Stimulated activated CD4-positive, alpha-beta T cell treated with anti-CD3 and anti-CD28 coated beads, Interleukin-2, amount 100 ng/mL, for 24 hours (primary cell): ENCODE measurements at places on chromosomes 3 and 15.

DNA sequence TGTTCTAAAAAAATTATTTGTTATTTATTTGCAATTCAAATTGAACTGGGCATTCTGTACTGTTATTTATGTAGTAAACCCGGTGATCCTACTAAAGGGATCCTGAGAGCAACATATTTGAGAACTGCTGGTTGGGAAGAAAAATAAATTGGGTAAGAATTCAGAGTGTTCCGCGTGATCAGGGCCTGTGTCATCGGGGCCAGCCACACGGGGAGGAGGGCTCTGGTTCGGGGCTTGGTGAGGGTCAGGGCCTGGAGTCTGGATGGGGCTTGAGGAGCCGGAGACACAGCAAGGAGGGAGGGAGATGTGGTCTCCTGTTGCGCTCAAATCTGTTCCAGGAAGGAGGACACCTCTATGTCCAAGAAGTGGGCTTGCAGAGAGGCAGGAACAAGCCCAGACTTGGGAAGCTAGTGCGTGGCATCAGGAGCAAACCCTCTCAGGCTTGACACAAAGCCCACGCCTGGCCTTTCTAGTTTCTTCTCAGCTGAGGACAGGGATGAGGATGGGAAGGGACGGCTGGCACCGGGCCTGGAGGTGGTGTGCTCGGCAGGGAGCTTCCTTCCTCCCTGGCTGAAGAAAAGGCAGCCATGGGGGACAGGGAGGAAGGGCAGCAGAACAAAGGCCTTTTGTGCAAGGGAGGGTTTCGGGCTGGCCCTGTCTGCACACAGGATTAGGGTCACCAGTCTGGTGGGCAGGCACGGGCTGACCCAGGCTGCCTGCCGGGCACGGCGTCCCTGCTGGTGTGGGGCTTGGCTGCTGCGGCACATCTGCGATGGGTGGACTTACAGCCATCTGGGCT, 22.9 kb upstream of the FBLN2 start:
- no peak for DNase-seq

DNA sequence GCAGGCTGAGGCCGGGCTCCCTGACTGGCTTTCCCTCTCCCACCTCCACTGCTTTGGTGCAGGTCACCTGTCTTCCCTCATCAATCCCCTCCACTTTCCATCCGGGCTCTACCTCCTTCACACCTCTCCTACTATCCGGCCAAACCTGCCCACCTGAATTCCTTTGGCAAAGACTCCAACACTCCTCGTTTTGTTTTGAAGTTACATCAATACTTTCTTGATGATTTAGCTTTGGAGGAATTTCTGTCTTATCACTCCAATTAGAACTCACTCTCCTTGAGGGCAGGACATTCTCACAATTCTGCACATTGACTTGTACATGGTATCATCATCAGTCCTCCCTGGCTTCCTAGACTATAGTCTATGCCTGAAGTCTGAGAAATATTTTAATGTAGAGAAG, 20.4 kb downstream of the LDHAL6B start:
- no peak for DNase-seq

DNA sequence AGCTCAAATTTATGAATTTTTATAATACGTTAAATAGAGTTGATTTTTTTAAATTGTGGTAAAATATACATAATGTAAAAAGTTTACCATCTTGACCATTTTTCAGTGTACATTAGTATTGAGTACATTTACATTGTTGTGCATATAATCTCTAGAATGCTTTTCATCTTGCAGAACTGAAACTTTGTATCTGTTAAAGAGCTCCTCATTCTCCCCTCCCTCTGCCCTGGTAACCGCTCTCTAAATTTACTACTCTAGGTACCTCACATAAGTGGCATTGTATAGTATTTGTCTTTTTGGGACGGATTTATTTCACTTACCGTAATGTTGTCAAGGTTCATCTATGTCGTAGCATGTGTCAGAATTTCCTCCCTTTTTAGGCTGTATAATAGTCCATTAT, 13.6 kb downstream of the TBC1D23 start:
- DNase-seq, result no peak

- DNase-seq, result peak; percentile 39
These were observed 2.7 kb downstream of the CSK start for GRCh38 chr15:74784426-74785193.

DNA sequence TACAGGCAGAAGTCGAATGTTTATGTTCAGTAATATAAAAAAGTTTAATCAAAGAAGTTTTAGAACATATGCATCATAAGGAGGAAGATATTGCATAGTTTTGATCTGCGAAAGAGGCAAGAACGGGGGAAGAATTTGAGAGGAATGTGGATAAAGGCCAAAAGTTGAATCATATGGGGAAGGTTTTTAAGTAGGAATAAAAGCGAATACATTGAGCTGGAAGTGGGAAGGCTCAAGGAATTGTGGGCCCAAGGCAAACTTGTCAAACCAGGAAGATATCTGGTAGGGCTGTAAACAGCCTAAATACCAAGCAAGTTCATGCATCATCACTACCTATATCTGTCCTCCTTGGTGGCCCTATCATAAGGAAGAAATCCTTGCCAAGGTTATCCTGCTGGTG, 186.9 kb downstream of the MAGI1 start:
- DNase-seq, result no peak

DNA sequence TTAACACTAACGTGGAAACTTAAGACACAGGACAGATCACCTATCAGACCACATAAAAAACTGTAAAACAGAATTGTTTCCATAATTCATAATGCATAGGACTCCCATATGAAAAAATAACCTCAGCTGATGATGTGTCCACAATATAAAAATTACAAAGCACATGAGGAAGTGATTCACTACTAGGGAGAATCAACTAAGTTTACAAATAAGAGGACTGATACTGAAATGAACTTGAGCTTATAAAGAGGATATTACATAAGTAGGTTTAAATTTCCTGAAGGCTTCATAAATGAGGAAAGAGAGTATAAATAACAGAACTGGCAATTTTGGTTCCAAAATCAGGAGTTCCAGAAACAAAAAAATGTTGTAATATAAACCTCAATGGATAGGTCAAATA, 111.9 kb downstream of the SAMMSON start:
- no peak for DNase-seq

DNA sequence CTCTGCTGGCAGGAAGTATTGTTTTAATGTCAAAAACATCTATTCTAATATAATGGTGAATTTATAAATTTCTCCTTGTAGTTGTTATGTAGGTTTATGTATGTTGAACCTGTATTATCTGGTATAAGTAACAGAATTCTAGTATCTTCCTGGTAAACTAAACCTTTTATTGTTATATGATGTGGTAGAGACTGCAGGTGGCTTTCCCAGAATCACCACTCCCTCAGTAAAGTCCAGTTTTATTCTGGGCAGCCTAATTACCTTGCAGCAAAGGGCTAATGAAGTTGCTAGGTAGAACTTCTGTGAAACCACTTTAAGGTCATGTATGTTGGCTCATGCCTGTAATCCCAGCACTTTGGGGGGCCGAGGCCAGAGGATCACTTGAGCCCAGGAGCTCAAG, 15.6 kb downstream of the CSNK1G1 start:
- no peak for DNase-seq

GRCh38 chr3:176074096-176074495, 1123.2 kb downstream of the TBL1XR1 start:
- no peak for DNase-seq

- DNase-seq, result no peak
These were observed 300.4 kb upstream of the ROPN1 start for GRCh38 chr3:124292329-124292728.

DNA sequence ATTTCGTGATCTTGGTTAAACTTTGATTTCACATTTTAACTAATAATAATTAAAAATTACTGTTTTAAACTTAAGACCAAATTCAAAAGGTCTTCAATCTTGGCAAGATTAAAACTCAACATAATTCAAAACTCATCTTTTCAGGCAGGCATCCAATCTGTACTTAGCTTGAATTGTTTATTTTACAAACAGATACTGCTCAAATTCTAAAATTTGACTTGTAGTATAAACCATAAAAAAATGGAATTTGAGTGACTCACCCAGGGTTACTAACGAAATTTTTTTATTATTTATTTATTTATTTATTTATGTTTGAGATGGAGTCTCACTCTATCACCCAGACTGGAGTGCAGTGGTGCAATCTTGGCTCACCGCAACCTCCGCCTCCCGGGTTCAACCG, 64.4 kb downstream of the GAP43 start:
- DNase-seq, result no peak

DNA sequence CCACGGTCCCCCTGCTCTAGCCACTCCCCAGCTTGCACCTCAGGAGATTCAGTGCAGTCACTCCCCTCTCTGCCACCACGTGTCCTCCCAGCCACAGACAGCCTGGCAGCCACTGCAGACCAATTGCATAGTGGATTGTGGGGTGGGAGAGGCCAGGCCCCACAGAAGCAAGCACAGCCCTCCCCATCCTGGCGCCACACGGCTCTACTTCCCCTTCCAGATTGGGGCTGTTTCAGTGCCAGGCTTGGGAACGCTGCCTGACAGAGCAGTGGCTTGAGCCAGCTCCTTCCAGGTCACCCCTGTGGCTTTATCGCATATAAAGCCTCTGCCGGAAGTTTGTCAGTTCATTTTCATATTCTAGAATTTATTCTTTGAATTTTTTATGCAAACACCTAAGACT, 90.7 kb downstream of the TMEM266 start:
- DNase-seq, result no peak

GRCh38 chr3:179147514-179147872, 664 bp upstream of the PIK3CA start:
- peak; percentile 70 for DNase-seq

DNA sequence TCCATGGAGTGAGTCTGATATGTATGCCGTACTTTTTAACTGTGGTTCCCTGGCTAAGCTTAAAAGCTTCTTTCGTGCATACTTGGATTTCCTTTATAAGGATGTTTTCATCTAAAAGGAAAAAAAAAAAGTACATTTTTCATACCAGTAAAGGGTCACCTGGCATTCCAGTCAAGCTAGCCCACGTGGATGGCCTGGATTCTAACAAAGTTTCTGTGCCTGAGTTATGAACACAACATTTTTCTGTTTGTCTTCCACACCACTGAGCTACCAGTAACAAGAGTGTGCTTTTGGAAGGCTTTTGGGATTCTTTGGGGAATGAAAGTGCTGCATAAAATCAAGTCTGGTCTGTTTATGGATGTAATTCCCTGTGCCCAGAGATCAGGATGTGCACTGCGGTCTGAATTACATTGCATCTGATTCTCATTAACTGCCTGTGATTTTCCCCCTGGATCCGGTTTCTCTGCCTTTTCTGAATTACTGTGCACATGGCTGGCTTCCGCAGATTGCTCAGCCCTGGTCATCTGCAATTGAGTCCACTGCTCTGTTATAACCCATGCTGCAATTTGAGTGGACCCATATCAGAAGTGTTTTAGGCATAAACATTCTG, 38.2 kb upstream of the MAGI1 start:
- DNase-seq, result no peak

DNA sequence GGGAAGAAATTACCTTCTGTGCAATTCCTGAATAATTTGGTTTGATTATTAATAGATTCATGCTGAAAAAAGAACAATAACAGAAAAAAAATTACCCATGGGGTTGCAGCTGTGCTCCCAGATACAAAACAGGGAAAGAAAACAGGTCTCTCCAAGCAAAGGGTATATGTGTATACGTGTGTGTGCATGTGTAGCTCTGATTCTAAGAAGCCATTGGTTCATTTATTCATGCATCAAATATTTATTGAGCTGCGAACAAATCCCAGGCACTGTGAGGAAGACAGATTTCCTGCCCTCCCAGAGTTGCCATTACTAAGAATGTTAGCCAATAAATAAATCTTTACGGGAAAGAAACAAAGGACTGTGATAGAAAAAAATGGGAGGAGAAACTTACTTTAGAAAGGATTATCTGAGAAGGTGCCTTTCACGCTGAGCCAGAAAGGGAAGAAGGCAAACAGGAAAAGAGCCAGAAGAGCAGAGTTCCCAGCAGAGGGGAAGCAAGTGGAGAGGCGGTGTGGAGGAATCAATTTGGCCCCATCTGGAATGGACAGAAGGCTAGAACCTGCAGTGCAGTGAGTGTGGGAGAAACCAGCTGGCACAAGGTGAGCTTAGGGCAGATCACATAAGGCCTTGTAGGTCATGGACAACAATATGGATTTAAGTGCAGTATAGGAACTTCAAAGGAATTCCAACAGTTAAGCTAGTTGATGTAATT, 20.7 kb downstream of the CHL1 start:
- no peak for DNase-seq

DNA sequence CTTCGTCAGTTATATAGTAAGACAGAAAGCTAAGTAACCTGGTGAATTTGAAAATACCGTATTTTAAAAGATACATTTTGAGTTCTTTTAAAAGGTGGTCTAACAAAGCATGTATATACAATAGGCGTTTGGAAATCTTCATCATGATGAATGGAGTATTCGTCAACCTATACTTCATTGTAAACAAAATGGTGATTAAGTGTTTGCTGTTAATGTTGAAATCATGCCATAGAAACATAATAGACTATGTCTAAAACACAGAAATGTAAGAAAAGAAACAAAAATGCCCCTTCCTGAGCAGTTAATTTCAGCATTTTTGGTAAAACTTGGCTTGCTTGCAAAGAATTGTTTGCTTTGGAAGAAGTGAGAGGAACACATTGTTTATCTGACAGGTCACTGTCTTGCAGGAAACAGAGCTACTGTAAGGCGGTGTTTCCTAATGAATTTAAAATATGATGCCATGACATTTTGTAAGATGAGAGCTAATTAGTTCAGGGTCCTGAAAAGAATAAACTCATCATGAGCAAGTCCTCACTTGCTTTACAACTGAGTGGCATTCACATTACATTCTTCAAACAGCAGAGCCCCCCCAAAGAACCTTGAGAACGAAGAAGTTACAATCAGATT, 126.7 kb downstream of the SERPINI1 start:
- no peak for DNase-seq

GRCh38 chr3:31959951-31960792, 20.9 kb downstream of the OSBPL10 start:
- no peak for DNase-seq

DNA sequence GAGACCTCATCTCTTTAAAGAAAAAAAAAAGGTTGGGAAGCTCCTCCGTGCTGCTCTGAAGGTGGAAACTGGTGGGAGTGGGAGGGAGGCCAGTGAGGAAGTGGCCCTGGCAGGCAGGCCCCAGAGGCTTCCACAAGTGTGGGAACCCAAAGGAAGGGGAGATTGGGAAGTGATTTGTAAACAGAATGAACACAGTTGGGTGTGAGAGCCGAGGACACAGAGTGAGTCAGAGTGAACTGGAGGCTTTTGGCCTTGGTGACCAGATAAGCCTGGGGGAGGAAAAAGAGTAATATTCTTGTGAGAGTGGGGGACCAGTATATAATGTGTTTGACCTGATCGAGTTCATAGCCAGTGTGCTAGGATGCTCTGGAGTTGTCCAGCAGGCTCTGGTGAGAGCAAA, 23.0 kb downstream of the MKRN2 start:
- DNase-seq, result no peak

DNA sequence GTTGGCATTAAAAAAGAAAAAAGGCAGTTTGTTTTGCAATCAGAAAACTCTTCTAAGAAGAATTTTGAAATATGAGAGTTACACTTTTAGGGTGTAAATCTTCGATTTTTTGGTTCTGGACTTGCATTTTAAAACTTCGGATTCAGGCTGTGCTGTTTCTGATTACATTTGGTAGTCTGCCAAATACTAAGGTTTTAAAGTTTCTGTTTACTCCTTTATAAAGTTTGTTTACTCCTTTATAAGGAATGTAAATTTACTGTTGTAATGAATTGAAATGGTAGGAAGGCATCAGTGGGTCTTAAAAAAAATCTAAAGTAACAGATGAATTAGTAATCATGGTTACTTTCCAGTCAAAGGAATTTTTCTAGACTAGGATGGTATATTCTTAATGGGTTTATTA, 14.1 kb downstream of the FXR1 start:
- DNase-seq, result no peak

GRCh38 chr3:81760215-81760614, 1.2 kb downstream of the GBE1 start:
- DNase-seq, result no peak

- no peak for DNase-seq
These were observed 448.0 kb upstream of the NECTIN3 start for GRCh38 chr3:110623571-110623970.
